ENCODE measurements at places on chromosomes 6 and 20.

- DNase-seq: no peak
Measured at GRCh38 chr20:53405139-53405538, 188.5 kb downstream of the ZNF217 start.

GRCh38 chr6:137816133-137816579, 50.9 kb upstream of the TNFAIP3 start:
- no peak for DNase-seq

GRCh38 chr6:148112851-148113319, 229.8 kb upstream of the SASH1 start:
- DNase-seq: no peak

GRCh38 chr20:2603816-2604505, 48.5 kb upstream of the NOP56 start:
- no peak for DNase-seq

DNA sequence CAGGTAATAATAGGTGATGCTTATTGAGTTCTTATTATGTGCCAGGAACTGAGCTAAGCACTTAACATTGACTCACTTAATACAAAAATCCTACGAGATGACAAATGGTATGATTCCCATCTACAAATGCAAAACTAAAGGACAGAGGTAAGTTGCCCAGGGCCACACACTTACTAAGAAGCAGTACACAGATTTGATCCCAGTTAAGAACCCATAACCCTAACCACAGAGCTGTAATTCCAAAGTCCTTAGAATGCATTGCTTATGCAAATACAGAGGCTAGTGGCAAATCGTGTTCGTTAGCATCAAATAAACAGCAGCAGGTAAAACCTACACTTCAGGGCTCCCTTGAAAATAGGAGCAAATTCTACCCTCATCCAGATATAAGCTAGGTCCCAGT, 104.0 kb downstream of the SASH1 start:
- no peak for DNase-seq

GRCh38 chr6:18204691-18205090, 49.5 kb downstream of the KDM1B start:
- DNase-seq: no peak

GRCh38 chr6:99560668-99561067, 7.8 kb downstream of the CCNC start:
- DNase-seq: no peak

GRCh38 chr20:46894971-46895905, 595 bp downstream of the EYA2 start:
- DNase-seq: no peak

- DNase-seq: no peak
Measured at GRCh38 chr20:61753987-61754956, 311.4 kb downstream of the TAF4 start.

- DNase-seq: no peak
Measured at GRCh38 chr6:351011-351866, 40.3 kb upstream of the IRF4 start.

DNA sequence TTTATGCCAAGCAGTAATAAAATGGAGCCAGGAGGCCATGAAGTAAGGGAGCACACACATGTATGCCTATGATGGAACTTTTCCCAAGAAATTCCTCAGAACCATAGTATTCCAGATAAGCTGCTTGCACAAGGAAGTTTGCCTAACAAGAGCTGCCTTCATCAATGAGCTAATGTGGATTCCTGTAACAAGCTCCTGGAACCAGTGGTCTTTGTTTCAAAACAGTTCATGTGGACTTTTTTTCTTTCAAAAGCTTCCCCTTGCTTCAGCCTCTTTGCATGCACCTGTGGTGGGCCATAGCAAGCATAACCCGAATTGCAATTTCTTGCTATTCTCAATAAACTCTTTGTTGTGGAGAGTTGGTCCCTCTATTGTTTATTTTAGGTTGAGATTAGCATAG, 359.6 kb downstream of the UTRN start:
- no peak for DNase-seq

GRCh38 chr6:48194596-48195295, 83.7 kb upstream of the PTCHD4 start:
- DNase-seq: no peak

- DNase-seq: no peak
Measured at GRCh38 chr6:14621518-14621917, 503.9 kb downstream of the CD83 start.

DNA sequence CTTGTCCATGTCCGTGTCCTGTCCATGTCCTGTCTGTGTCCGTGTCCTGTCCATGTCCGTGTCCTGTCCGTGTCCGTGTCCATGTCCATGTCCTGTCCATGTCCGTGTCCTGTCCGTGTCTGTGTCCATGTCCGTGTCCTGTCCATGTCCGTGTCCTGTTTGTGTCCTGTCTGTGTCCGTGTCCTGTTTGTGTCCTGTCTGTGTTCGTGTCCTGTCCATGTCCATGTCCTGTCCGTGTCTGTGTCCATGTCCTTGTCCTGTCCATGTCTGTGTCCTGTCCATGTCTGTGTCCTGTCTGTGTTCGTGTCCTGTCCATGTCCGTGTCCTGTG, 55.0 kb upstream of the BHLHE23 start:
- no peak for DNase-seq

- peak; percentile 15 for DNase-seq
Measured at GRCh38 chr20:35641743-35642142, 23.0 kb downstream of the CPNE1 start.

GRCh38 chr6:149563203-149563927, 2.8 kb upstream of the GINM1 start:
- no peak for DNase-seq

GRCh38 chr6:154805288-154805911, 72.2 kb downstream of the SCAF8 start:
- peak; percentile 69 for DNase-seq

GRCh38 chr20:51204794-51205193, 181.9 kb upstream of the KCNG1 start:
- no peak for DNase-seq

DNA sequence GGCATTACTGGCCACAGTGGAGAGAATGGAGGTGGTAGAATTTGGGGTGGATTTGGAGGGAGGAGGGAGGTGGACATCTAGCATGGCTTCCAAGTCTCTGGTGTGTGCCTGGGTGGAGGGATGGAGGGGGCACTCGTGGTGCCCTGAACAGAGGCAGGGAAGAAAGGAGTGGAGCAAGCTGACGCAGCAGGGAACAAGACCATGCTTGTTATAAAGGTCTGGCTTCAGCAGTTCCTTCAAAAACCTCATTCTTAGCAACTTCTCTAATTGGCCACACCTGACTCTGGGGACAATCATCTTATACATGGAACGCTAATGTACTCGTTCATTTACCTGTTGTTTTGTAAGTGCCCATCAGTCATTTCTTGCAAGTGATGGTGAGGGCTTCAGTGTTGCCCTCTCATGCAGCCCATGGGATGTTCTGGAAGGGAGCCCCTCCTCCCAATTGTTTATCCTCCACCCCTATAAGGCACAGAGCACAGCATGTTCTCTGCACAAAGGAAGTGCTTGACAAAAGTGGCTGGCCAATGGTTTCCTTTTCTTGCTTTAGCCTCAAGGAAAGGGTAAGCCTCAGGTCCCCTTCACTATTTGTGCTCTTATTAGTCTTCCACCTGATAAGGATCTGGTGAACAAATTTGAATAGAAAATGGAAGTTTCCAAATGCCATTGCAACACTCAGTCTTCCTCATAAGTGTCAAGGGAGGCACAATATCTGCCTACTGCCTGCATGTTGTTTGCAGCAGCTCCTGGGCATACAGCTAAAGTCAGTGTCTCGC, 39.3 kb downstream of the GFOD1 start:
- DNase-seq: peak; percentile 56

GRCh38 chr20:57395111-57395966, 4.1 kb downstream of the RBM38 start:
- no peak for DNase-seq

DNA sequence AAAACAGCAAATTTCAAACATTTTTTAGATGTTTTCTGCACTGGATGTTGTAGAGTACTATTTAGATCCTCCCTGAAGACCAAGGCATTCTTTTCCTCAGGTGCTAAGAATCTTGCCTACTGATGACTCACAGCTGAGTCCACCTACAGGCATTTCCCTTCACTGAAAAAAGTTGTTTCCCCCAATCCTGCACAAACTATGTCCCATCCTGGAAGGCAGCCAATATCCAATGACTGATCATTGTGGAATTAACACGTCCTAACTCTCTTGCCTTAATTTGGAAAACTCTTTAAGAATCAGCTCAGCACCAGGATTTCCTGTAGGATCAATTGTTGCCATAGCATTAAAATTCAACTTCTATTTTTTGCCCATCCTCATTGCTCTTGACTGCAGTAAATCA, 268.4 kb upstream of the IRAK1BP1 start:
- no peak for DNase-seq

GRCh38 chr6:143516690-143517446, 5.3 kb upstream of the FUCA2 start:
- peak; percentile 45 for DNase-seq

DNA sequence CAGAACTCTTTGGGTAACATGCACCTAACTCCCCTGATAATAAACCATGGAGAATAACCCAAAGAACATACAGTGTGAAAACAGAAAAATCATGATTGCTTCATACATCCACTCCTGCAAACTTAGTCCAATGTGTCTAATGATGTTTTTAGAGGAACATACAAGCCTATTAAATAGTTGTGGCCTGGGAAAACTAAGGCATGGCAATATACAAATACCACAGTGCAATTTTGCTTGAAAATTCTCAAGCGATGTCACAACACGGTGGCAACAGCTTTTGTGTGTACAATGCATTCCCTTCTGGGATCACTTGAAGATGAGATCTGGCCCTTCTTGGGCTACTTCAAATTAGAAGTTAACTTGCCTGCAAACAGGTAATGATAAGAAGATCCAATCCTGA, 16.7 kb downstream of the MAP3K5 start:
- no peak for DNase-seq

DNA sequence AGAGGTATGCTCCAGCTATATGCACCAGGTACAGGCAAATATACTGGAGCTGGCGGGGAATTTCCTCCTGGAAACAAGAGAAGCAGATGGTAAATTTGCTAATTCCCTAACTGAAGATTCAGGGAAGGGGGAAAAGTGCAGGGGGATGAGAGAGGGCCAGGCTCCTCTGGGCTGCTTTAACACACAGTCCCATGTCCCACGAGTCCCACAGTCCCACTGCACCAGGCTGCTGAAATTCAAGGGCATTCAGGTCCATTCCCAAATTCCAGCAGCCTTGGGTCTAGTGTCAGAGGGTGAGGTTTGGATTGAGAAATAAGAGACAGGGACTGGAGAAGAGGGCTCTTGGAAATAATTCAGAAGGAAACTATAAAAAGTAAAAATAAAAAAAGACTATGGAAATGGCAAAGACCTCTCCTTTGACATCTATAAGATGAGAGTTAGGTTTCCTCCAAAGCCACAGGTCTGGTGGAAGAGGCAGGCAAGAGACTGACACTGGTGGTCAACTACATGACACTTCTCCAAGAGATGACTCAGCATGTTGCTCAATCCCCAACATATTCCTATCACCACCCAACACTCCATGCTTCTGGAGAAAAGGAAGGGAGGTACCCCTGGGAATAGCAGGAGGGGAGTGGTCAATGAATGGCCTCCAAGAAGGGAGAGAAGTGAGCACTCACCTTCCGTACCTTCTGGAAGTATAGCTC, 69.2 kb downstream of the TRAM2 start:
- no peak for DNase-seq

- DNase-seq: no peak
Measured at GRCh38 chr20:3911956-3912355, 22.8 kb downstream of the PANK2 start.

- DNase-seq: peak; percentile 5
Measured at GRCh38 chr6:118249680-118250079, 298.4 kb upstream of the PLN start.

DNA sequence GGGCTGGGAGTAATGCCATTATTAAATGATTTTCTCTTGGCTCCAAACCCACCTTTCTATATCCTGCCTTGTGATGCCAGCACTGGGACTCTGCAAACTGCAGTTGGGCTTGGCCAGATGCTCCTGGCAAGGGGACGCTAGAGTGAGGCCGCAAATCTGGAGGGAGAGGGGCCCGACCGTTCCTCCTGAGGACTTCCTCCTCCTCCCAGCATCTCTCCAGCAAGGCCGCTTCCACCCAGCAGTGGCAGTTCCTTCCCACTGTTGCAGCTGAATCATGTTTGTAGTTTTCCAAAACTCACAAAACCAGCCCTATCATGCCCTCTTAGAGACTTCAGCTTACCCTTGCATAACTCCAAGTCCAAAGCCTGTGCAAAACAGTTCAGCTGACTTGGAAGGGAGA, 244.4 kb downstream of the FOXA2 start:
- no peak for DNase-seq

- DNase-seq: no peak
Measured at GRCh38 chr6:15791448-15792181, 128.8 kb upstream of the DTNBP1 start.

DNA sequence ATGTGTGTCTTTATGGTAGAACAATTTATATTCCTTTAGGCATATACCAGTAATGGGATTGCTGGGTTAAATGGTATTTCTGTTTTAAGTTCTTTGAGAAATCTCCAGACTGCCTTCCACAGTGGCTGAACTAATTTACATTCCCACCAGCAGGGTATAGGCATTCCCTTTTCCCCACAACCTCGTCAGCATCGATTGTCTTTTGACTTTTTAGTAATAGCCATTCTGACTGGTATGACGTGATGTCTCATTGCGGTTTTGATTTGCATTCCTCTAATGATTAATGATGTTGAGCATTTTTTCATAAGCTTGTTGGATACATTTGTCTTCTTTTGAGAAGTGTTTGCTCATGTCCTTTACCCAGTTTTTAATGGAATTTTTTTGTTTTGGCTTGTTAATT, 5.3 kb upstream of the TASP1 start:
- DNase-seq: no peak

DNA sequence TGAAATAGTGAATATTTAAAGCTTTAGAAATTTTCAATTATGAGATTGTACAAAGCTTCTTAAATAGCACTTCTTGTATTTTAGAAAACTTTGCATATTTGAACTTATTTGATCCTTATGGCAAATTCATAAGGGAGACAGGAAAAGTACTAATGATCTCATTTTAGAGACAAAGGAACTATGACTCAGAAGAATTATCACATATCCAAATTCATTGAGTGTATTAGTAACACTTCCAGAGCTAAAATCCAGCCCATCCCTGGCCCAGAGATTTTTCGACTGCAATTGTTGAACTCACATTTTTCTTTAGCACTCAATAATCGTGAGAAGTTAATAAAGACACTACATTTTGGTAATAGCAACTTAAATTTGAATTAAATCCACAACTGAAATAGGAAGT, 704.3 kb downstream of the EPM2A start:
- no peak for DNase-seq

- no peak for DNase-seq
Measured at GRCh38 chr20:36391456-36391855, 85.3 kb downstream of the DLGAP4 start.
